ENCODE measurements at places on chromosomes 4 and X.

- peak; percentile 80 for DNase-seq
Observed at GRCh38 chr4:75724867-75725724, 719 bp downstream of the USO1 start.

GRCh38 chr4:119794681-119795080 is 166.1 kb upstream of the PDE5A start:
- DNase-seq, result no peak

GRCh38 chr4:179441596-179441995 is 1999.4 kb upstream of the AGA start:
- DNase-seq, result no peak

- DNase-seq, result no peak
Observed at GRCh38 chr4:120105472-120105871, 38.8 kb upstream of the MAD2L1 start.

DNA sequence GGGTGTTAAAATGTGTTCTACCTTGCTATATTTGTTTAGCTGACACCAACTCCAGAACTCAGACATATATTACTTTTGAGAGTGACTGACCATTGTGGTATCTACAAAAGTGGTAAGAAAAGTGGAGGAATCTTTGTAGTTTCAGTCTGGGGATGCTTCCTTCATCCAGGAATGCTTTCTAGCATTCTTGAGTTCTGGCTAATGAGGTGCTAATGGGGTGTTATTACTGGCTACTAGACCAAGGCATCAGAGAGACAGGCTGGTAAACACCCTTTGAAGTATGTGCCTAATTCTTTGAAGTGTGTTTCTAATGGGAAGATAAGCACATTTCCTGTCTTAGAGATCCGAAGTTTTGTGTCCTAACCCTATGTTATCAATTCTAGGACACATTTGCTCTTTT is 310.4 kb downstream of the SPRY1 start:
- no peak for DNase-seq

GRCh38 chr4:139852612-139853269 is 187.1 kb downstream of the MGST2 start:
- no peak for DNase-seq

DNA sequence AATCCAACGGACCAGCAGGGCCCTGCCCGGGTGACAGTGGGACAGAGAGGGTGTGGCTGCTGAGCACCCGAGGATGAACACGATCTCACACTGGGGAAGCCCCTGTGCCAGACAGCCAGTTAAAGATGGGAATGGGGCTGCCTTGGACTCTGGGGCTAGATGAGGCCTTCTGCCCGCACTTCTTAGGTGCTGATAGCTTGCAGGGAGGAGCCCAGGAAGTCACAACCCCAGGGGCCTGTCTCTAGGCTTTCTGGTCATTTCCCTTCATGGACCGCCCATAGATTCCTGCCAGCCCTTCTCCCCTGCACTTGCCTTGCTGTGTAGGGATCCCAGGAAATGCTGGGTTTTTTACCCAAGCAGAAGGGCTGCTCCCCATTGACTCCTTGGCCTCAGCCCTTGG is 6.2 kb downstream of the ZNF275 start:
- no peak for DNase-seq

DNA sequence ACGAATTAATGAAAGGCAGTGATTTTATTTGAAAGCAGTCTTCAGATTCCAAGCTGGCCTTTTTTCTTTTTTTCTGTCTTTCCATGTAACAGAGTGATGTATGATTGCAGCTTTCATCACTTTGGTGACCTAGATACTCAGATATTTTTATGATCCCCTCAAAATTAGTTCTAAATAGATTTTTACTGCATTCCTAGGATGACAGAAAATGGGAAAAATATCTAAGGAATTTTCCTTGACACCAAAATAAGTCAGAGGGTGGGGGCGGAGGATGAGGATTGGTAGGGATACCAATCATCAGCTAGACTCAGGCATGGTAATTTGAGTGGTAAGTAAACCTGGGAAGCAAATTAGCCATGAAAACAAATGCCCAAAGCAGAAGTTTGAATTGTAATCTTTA is 11.9 kb upstream of the HMGB2 start:
- DNase-seq, result no peak

- no peak for DNase-seq
Observed at GRCh38 chr4:102141842-102142241, 203.4 kb downstream of the SLC39A8 start.

- no peak for DNase-seq
Observed at GRCh38 chr4:138238521-138239292, 3.4 kb downstream of the SLC7A11 start.

- DNase-seq, result no peak
Observed at GRCh38 chrX:153510383-153510782, 7.1 kb upstream of the ATP2B3 start.

GRCh38 chr4:138111462-138112000 is 130.6 kb downstream of the SLC7A11 start:
- DNase-seq, result no peak

- no peak for DNase-seq
Observed at GRCh38 chr4:5828005-5828391, 64.9 kb downstream of the CRMP1 start.

- DNase-seq, result no peak
Observed at GRCh38 chr4:79923281-79923680, 149.7 kb downstream of the ANTXR2 start.

DNA sequence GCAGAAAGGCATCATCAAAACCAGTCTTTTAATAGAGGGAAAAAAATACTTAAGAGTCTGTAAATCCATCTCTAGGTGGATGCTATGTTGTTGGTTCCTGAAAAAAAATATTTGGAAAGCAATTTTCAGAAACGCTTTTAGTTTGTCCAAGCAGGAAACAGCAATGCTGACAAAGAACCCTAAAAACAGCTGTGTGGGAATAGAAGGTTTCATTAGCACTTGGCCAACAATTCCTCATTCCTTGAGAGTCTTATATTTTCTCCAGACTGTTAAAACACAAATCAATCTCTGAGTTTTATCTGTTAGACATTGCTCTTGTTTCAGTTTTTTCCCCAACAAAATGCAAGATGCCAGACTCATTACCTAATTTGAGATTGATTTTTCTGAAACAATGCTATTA is 6.4 kb downstream of the MXRA5 start:
- no peak for DNase-seq

- DNase-seq, result peak; percentile 85
Observed at GRCh38 chr4:52659001-52659721, at the start of gene USP46. USP46 (minus strand) TSS chr4:52659301; CDS start chr4:52659150, 151 bp downstream.

DNA sequence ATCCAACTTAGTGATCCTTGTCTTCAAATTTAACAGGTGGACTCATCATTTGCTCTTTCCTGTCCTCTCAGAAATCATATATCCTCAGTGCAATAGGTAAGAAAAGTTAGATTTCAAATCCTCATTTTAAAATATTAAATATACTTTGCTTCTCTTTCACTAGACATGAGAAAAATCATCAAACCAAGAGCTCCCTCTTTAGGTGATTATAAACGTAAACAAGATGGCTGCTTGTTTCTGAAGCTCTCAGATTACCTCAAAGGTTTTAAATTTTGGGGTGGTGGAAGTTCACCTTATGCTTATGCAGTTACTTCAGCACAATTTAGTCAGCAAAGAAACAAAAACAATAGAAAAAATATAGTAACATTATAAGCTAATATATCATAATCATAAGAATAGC is 27.3 kb downstream of the CSN3 start:
- DNase-seq, result no peak

GRCh38 chr4:150280081-150280895 is 202.0 kb downstream of the DCLK2 start:
- no peak for DNase-seq

- no peak for DNase-seq
Observed at GRCh38 chr4:133014473-133015135, 134.5 kb upstream of the PCDH10 start.

GRCh38 chr4:146255874-146256273 is 41.5 kb downstream of the REELD1 start:
- no peak for DNase-seq

- no peak for DNase-seq
Observed at GRCh38 chr4:151031831-151032605, 16.9 kb upstream of the LRBA start.

DNA sequence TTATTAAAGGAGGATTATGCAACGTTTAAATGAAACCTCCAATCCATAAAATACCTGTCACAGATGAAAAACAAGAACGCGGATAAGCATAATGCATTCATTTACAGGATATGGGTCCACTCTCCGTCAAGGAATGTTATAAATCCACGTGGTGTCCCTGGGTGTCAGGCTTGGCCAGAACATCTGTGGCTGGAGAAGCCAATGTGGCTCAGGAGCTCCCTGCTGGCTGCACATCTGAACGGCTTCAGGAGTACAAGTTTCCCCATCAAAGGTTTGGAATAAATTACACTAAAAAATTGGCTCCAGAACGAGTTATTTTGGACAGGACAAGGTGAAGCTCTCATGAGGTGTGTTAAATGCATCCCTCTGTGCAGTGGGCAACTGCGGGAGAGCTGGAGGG is 87.8 kb upstream of the LEF1 start:
- DNase-seq, result no peak

GRCh38 chr4:161829591-161829990 is 334.2 kb downstream of the FSTL5 start:
- DNase-seq, result no peak

DNA sequence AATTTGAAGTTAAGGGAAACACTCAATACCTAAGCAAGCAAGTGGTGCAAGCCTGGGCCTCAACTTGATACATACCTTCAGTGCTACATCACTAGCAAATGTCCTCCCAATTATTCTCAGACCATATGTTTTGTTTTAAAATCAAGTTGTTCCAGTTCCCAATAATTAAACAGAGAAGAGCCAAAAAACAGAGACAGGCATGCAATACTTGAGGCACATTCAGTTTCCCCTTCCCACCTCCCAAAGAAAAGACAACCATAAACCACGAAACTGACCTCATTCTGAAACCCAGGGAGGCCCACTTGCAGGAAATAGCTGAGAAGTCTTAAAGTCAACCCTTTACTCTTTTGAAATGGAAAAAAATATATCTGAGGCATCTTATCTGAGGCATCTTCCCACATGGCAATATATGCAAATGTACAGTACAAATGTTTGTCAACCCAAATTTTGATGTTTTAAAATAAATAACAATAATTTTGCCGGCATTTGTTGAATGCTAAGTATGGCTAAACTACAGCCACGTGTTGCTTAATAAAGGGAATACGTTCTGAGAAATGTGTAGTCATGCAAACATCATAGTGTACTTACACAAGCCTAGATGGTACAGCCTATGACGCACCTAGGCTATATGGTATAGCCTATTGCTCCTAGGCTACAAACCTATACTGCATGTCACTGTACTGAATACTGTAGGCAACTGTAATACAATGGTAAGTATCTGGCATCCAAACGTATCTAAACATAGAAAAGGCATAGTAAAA is 147.5 kb downstream of the TSPAN5 start:
- DNase-seq, result no peak

- no peak for DNase-seq
Observed at GRCh38 chrX:70262952-70263567, 3.1 kb upstream of the P2RY4 start.

- no peak for DNase-seq
Observed at GRCh38 chr4:94488670-94489069, 36.9 kb downstream of the PDLIM5 start.

DNA sequence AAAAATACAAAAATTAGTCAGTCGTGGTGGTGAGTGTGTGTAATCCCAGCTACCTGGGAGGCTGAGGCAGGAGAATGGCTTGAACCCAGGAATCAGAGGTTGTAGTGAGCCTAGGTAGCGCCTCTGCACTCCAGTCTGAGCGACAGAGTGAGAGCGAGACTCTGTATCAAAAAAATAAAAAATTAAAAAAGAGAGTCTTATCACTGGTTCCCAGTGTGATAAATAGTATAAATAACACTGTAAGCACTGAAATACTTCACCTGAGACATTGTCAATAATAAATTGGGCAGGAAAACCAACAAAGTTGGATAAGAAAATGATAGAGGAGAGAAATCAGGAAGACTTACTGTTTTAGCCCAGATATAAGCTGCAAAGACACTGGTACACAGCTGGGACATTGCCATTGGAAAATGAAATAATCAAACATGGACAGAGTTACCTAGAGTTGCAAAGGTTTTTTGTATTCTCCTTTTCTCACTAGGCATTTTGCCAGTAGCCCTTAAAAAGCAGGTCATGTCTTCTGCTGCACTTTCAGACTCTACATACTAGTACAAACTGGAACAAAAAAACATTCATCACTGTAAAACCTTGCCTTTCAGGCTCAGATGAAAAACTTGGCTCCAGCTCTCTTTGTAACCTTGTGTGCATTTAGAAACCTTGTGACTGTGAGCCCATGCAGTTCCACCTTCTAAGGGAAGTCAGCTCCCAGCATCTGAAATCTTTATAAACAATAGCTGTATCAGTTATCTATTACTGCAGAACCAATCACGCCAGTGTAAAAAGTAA is 55.0 kb upstream of the PPP1R2C start:
- no peak for DNase-seq

DNA sequence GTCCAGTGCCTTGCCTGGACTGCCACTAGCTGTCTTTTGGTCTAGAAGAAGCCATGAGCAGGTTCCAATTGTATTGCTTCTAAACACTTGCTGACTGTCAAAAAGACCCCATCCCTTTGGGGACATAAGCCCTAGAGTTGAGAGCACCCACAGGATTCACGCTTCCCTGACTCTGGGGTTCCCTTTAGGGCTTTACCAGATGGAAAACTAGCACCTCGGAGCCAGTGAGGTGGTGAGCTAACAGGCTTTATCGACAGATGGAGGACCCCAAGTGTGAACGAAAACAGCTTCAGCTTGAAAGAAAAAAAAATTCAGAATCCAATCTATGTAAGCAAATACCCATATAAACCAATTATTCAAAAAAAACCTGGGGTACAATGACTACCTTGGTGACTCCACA is 90.8 kb downstream of the NAA11 start:
- no peak for DNase-seq

DNA sequence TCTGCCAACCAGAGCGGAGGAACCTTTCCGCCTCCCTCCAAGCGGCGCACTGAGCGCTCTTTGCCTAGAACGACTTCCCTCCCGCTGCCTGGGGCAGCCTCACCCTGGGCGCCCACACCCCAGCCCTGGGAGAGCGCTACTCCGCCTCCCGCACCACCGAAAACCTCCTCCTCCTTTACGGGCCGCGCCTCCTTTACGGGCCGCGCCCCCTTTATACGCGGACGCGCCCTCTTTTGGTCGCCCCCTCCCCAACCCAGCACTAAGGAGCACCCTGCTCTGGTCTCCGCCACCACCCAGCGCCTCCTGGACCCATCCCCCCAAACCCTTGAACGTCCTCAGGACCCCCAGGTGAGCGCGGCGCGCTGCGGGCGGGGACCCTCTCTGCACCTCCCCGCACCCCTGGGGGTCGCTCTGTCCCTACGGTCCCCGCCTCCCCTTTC is 586 bp upstream of the NSG1 start:
- no peak for DNase-seq

DNA sequence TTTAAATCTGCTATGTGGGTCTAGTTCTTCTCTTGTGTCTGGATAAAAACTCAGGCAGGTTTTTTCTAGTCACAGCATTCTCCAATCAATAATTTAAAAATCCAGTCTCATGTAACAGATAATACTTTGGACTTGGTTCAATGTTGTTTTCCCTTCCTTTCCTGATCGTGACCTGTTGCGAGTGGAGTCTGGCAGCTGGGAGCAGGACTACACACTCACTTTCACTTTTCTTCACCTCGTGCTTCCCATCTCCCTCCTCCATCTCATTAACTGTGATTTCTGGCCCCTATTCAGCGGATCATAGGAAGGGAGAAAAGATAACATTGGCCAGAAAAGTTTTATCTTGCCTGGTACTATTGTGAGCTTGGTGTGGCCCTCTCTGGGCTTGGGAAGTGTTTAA is 96.6 kb upstream of the GATB start:
- no peak for DNase-seq

GRCh38 chrX:65644621-65645289 is 22.7 kb upstream of the MSN start:
- DNase-seq, result peak; percentile 82

- DNase-seq, result no peak
Observed at GRCh38 chrX:20217906-20218305, 48.8 kb downstream of the RPS6KA3 start.
